Fibroblast of skin of left biceps (primary cell): ENCODE measurements at places on chromosomes 7 and 10.

DNA sequence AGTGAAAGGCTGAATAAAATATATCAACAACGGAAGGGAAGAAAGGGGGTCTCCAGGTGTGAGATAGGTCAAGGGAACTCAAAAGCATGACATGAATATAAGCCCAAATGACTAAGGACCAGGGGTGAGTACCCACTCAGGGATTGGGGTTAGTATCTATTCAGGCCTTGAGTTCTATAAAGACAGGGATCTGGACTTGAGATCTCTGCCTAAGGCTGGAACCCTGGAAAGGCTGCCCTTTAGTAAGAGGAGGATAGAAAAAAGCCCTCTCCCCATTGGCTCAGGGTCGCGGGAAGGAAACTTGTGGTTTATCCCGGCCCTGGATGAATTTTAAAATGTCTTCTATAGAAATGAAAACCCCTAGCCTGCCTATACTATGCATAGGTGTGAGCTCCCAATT, 2.4 kb upstream of the ITPRIP start:
- no peak for DNase-seq

DNA sequence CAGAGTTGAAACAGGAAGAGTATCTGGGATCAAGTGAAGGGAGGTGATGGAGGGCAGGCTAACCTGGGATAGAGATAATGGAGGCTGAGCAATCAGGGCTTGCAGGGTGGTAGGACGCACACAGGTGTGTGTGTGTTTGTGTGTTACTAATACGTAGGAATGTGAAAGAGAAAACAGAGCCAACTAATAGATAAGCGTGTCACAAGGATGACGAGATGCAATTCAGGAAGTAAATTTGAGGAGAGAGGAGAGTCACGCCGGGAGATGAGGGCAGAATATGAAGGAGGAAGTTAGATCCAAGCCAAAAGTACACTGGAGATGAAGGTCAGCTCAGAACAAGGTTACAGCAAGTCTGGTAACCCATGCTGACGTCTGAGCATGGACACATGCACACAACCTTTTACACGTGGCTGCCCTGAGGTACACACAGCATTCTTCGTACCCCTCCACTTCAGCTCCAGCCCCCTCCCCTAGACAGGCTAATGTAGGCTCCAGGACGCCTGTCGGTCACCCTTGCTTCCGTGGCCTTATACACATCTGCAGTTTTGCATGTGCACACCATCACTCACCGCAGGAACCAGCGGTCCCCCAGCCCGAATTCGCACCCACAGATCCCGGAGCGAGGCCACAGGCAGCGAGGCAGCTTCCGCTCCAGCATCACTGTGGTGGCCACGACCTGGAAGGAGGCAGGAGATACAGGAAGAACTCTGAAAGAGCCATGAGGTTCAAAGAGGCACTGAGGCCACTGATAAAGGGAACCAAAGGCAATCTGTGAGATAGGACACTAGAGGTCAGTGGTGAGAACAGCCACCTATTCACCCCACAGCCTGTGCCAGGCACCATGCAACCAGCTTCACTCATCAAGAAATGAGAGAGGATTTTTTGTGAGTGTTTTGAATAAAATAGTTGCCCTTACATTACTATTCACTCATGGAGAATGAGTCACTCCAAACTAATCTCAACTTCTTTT, 23.7 kb upstream of the TRPV6 start:
- no peak for DNase-seq

- DNase-seq = no peak
Observed at GRCh38 chr7:36668080-36668479, 56.2 kb downstream of the AOAH start.

DNA sequence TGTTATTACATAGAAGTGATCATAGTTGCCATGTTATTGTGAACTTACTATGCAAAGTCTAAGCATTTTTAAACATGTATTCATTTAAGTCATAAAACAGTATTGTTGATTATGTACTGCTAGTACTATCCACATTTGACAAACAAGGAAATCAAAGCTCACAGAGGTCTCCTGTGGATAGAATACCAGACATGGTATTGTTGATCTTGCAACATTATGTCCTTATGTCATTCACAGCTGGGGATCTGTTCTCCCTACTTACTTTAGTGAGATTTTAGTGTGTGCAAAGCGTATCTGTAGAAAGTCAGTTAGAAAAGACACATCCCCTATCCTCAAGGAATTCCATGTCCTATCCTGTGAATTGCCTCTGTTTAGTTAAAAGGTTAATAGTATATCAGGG, 106.1 kb downstream of the SND1 start:
- DNase-seq = no peak

DNA sequence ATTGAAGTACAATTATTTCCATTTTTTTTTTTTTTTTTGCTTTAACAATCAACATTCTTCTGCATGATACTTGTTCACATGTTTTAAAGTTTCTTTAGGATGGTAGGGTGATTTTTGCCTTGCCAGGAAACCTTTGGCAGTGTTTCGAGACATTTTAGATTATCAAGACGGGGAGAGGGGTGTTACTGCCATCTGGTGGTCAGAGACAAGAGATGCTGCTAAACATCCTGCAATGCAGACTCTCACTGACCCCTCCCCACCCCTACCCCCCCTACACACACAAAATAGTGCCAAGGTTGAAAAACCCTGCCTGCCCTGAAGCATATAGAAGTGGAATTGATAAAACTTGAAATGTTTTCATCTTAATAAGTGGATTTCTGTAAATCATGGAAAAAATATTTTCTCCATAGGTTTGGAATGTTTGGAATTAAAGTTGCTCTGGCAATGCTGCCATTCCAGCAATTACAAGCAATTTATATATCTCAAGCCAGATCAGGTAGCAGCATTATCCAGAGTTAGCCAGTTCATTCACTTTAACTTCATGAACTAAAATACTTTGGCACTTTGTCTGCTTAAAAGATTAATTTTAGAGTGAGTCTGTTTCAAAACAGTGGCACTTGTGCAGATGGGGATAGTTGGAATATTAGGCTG, 62.1 kb downstream of the SDHAF3 start:
- DNase-seq = peak; percentile 18

DNA sequence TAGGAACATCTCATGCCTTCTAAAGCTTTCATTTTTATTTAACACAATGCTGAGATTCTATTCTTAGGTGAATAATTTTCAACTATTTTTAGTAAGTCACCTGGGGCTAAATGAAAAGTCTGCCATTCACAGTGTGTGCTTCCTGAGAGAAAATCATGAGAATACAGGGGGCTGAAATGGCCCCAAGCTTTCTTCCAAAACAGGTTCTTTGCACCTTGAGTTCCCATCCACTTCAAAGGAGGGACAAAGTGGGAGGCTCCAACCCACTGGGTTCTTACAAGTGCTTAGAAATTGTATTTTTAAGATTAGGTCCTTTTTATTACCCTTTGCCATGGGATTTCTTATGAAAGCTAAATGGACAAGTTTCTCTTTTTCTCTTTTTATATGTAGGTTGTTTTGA, 21.5 kb upstream of the FAM133B start:
- no peak for DNase-seq

- no peak for DNase-seq
Observed at GRCh38 chr7:34844406-34844805, 186.4 kb downstream of the NPSR1 start.

DNA sequence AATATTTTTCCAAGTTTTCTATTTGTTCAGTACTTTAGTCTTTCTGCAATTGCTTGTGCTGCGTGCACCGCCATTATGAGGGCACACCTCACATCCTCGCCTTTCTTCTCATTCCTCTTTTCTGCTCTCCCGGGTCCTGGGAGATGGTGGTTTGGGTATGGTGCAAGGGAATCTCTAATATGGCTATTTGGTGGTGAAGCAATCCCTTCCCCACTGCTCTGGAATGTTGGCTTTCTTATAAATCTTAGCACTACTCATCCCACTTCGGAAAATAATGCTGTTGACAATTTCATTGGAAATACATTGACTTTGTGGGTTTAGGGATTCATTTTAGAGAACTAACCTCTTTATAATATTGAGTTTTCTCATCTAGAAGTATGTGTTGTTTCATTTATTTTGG, 1.9 kb upstream of the GCK start:
- DNase-seq = no peak

DNA sequence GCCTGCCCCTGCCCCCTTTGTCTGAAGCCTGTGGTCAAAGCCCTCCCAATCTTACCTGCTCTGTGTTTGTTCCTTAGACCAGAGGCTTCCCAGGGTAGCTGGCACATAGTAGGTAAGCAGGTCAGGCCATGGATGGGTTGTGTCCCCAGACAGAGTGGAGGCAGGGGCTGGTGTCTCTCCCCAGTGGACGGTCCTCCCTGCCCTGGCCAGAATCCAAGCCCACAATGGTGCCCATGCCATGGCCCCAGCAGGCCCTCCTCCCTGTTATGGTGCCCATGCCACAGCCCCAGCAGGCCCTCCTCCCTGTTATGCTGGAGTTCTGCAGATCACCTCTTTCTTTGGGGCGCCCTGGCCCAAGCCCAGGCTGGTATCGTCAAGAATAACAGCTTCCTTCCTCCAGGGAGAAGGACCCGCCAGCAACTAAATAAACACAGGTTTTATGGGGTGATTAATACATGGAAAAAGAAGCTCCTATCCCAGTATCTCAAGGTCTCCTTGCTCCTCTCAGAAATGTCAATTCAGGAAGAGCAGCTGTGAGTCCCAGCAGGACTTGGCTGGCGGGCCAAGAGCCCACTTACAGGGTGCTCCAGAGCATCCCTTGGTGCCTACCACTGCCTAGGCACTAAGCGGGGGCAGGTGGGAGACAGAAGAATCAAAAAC, 82.0 kb downstream of the NEURL1 start:
- DNase-seq = no peak

DNA sequence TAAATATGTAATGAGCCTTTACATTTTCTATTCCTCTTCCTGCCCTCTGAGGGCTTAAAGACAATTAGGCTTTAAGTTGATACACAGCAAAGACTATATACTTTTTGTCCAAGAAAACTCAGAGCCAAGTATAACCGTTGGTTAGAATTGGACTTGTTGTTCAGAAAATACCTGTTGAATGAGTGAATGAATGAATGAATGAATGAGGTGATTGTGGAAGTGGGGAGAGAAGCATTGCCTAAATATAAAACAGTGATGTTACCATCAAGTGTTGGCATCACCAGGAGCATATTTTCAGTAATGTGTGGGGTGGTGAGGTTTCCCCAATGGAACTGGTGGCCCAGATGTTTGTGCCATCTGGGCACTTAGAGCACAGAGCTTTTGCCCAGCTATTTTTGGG, 106.9 kb downstream of the AOAH start:
- DNase-seq = no peak

DNA sequence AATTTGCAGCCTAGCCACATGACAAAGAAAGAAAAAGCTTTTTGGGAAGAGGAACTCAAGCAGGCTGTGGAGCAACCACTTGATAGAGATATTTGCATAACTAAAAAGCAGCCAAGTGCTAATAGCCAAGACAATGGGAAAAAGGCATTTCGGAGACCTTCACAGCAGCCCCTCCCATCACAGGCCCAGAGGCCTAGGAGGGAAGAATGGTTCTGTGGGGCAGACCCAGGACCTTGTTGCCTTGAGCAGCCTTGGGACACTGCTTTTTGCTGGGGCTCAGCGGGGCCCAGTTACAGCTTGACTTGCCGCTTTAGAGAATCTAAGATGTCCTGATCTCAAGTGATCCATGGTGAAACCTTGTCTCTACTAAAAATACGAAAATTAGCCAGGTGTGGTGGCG, 38.5 kb downstream of the FAM149B1 start:
- DNase-seq = no peak

DNA sequence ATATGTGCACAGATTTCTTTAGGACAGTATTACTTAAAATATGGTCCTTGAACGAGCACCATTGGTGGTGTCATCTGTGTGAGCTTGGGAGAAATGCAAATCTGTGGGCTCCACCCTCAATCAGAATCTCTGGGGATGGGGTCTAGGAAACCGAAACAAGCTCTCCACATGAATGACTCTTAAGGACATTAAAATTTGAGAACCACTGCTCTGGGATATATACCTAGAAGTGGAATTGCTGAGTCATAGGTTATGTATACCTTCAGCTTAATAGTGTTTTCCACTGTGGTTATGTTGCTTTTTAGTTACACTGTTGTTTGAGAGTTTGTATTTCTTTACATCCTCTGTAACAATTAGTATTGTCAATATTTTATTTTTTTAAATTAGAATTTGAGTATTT, 24.0 kb downstream of the ZNRF2 start:
- DNase-seq = no peak

GRCh38 chr7:121777672-121778071, 95.3 kb upstream of the PTPRZ1 start:
- no peak for DNase-seq

DNA sequence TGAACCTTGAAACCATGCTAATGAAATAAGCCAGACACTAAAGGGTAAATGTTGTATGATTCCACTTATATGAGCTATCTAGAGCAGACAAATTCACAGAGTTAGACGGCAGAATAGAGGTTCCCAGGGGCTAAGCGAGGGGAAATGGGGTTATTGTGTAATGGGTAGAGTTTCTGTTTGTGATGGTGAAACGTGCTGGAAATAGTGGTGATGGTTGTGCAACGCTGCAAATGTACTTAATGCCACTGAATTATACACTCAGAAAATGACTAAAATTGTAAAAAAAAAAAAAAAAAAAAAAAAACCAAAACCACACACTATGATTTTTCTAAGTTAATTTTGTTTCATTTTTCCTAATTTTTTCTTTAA, 30.0 kb downstream of the SFXN4 start:
- peak; percentile 41 for DNase-seq

GRCh38 chr10:21526188-21526859, 842 bp upstream of the SKIDA1 start:
- DNase-seq = peak; percentile 84

DNA sequence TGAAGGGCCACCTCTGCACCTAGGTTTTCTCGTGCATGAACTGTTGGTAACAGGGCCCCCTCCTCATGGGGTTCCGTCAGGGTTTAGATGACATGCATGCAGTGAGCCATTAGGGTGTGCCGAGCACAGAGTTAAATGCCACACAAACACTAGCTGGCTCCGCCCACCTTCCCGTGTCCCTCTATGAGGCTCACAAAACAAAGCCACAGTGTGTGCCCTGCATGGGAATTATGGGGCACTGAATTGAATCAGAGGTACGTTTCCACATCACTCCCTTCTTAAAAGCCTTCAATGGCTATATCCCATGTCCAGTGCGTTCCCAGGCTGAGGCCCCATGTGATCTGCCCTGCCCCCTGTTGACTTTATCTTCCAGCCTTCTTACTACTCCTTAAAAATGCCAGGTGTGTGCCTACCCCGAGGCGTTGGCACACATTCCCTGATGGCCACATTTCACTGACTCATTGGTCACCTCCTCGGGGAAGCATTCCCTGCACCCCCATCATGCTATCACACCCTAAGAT, 35.7 kb downstream of the GSDME start:
- DNase-seq = no peak

DNA sequence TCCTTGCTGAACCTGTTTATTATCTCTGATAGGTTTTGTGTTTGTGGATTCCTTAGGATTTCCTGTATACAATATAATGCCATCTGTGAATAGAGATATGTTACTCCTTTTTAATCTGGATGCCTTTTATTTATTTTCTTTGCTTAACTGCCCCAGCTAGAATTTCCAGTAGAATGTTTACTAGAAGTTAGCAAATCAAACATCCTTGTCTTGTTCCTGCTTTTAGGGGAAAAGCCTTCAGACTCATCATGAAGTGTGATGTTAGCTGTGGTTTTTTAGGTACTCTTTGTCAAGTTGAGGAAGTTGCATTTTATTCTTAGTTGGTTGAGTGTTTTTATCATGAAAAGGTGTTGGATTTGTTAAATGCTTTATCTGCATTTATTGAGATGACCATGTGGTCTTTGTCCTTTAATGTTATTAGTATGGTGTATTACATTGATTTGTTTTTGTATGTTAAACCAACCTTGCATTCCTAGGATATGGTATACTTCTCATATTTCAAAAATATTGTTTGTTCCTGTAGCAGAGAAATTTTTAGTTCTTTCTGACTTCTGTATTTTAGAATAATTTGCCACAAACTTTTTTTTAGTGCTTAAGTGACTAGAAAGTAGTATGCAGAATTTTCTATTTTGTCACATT, 24.3 kb downstream of the PPP2R2D start:
- DNase-seq = no peak
